ENCODE measurements at places on chromosomes 4 and X.

DNA sequence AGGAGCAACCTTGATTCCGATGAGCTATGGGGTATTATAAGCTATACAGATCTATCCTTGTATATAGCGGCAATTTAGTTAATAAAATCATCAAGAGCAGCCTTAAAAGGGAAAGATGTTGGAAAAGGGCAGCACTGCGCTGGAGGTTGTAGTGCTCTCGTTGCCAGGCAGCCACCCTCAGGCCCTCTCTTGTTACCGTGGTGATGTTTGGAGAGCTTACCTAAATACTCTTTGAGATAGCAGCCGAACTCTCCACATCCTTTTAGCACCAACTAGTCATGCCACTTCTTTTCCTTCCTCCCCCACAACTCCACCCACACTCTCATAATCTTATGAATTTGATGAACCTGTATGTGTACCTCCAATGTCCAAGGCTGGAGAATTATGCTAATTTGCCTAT lies 3.8 kb upstream of the RADX start:
- peak; percentile 50 for DNase-seq

GRCh38 chr4:56289934-56290333 lies 97.4 kb downstream of the AASDH start:
- peak; percentile 68 for DNase-seq

DNA sequence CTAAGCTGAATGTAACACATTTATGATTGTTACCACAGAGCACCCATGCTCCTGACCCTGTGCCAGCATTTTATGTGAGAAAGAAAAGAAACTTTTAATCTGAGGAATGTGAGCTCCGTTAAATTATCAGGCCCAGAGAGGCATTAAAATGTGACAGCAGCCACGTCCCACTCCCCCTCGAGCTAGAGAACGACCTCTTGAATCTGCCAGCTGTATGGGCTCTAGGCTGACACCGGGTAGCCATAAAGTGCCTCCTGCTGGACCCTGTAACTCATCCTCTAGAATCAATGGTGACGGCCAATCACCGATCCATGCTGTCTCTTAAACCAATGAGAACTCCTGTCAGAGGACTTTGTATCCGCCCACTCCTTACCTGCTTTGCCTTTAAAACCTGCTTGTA lies 110.2 kb upstream of the ADRA2C start:
- DNase-seq: no peak

GRCh38 chrX:126338916-126339315 lies 172.8 kb upstream of the DCAF12L2 start:
- DNase-seq: no peak

- no peak for DNase-seq
These were observed 38.3 kb downstream of the MECP2 start for GRCh38 chrX:154059231-154059630.

- peak; percentile 55 for DNase-seq
These were observed 95.6 kb upstream of the PRR32 start for GRCh38 chrX:126723881-126724280.

DNA sequence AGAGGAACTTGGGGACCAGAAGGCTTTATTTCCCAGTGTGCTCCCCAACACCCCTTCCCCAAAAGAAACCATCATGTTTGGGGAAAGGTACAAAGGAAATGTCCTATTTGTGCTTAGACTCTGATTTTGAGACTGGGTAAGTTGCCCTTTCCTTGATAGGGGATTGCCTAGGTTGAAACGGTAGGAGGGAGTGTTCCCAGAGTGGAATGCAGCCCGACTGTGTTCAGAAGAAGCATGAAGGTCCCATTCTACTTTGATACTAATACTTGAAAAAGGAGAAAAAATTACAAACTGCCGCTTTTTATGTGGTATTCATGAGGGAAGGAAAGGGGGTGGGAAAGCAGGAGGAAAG lies 32.4 kb upstream of the TMEM131L start:
- DNase-seq: no peak

- DNase-seq: no peak
These were observed 284.4 kb upstream of the SFRP2 start for GRCh38 chr4:154073107-154073822.

DNA sequence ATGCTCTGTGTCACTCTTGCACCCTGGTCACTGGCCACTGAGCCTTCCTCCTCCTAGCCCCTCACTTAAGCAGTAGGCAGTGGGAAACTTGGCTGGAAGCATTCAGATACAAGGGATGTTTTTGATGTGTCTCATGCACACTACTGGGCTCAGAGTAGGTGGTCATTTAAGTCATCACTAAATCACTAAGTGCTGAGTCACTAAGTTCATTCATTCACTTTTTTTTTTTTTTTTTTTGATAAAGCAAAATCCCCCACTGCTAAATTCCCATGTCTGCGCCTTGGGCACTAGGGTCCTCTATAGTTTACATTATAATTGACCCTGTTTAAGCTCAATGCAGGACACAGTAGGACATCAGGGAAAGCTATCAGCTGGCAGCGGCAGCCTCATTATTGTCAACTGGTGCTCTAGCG lies 182.4 kb upstream of the MBNL3 start:
- DNase-seq: peak; percentile 50

GRCh38 chr4:12633053-12633651 lies 851.0 kb downstream of the RAB28 start:
- peak; percentile 91 for DNase-seq

GRCh38 chr4:945274-946102 lies 13.2 kb downstream of the TMEM175 start:
- DNase-seq: peak; percentile 46

DNA sequence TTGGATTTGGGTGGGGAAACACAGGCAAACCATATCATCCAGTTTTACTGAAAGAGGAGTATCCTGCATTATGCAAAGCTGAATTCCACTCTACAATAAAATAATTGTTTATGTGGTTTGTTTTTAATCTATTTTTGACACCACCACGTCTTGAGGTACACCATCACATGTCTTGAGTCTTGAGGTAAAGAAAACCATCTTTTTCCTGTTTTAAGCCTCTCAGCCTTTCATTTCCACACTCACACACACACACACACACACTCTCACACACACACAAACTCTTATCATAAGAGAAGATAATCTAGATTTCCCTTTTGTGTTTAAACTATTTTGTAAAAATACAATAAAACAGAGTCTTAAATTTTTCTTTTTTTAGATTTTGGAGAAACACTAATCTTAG lies 32.0 kb downstream of the SPIN3 start:
- DNase-seq: no peak

DNA sequence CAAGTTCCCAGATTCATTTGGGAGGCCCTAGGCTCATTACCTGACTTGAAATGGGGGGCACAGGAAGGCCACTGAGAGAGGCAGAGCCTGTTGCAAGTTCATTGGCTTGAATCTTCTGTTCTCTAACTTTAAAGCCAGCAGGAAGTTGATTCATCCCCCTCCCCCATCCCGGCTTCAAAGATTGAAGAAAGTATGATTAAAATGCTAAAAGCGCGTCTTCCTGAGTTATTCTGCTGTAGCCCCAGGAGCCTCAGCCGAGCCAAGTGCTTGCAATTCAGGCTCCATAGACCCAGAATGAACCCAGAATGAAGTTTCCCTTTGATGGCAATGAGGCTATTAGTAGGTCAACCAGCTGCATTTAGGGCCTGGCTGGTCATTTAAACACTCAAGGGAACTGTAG lies 14.7 kb downstream of the CHST7 start:
- no peak for DNase-seq

GRCh38 chrX:72125331-72126047 lies 6.2 kb downstream of the RTL5 start:
- peak; percentile 37 for DNase-seq
